ENCODE measurements at places on chromosomes 5 and 9. TPM values are rescaled to one million over a fixed set of nuclear protein-coding genes. Genes with fewer than 3 reads are reported as not detected.

Gene C5orf58
- total RNA-seq, result not detected

Gene TAF11L14
- not detected for total RNA-seq

DNA sequence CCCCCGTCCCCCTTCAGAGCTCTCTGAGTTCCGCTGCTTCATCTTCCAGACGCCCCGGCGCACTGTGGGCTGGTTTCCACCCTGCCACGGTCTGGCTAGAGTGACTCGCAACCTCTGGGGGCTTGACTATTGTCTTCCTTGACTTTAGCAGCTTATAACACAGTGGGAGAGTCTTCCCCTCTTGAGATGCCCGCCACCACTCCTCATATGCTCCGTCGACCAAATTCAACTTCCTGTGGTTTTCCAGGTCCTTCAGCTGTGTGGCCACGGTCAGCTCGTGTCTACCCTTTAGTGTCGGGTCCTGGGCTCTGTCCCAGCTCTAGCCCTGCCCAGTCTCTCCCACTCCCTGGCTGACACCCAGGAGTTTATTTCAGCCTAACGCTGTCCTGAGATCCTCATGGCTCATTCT is 28.2 kb upstream of the NCS1 start:
- no peak for DNase-seq

Gene CDH6
- not detected for total RNA-seq

DNA sequence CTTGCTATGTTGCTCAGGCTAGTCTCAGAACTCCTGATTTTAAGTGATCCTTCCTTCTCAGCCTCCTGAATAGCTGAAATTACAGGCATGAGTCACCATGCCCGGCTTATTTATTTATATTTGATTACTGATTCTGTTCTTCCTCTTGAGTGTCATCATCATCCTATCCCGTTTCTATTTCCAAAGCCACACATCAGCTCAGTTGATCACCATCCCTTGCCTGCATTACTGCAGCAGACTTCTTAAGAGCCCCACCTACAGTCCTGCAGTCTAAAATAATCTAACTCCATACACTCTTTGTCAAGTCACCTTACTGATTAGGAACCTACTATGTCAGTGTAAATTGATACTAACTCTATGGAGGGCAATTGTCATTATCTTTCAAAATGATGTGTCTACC is 138.9 kb upstream of the RAI14 start:
- no peak for DNase-seq

Measured in activated T-helper 2 cell treated with anti-CD3 and anti-CD28 coated beads, Interferon-gamma antibody, Interleukin-2, Interleukin-4, amounts not matched to agents 10 μg/mL and 5 μg/mL and 100 μg/mL, durations not matched to agents 14 hours and 24 hours and 36 hours (primary cell).